ENCODE measurements at places on chromosomes 7 and 10.

- DNase-seq = no peak
These were observed 57.1 kb upstream of the IGFBP3 start for GRCh38 chr7:45978010-45978681.

GRCh38 chr7:83441-83840, 108.9 kb upstream of the FAM20C start:
- DNase-seq = no peak

GRCh38 chr7:70580161-70580560, 551.8 kb upstream of the GALNT17 start:
- no peak for DNase-seq

DNA sequence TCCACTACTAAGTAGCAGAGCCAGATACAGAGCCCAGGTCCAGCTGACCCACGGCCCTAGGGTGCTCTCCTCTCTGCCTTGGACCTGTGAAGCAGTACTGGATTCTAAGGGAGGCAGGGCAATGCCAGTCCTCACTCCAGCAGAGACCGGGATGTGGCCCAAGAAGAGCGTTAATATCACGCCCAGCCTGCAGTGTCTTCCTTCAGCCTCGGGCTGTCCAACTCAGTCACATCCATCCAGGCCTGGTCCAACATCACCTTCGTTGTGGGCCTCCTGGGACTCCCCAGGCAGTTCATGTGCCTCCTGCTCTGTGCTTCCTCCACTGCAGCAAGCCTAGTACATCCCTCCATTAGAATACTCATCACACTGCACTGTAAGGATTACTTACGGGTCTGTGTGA, 114.5 kb downstream of the GRID1 start:
- DNase-seq = no peak

DNA sequence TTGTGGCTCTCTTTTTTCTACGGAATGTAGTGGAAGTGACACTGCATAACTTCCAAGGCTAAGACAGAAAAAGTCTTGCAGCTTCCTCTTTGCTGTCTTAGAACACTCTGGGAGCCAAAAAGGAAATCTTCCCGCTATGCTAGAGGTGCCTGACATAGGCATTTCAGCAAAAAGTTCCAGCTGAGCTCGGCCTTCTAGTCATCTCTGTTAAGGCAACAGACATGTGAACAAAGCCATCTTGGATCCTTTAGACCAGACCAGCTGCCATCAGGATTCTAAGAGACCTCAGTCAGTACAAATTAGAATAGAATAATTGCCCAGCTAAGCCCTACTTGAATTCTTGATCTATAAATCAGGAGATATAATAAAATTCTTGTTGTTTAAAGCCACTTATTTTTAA, 16.3 kb upstream of the COL1A2 start:
- DNase-seq = no peak

DNA sequence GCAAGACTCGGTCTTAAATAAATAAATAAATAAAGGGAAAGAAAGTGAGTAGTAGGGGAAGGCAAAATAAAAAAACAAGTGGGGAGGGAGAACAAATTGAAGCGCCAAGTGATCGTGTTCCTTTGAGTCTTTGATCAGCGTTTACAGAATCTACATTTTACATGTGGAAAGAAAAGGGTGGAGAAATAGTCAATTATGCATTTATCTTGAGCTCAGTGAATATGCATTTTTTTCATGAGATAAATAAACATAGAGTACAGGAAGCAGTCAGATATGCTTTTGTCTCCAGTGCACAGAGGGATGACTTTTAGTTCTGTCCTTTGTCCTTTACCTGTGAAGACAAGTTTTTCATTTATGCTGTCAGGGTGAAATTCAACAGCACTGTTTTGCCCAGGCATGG, 6.1 kb upstream of the GUSB start:
- DNase-seq = no peak

- DNase-seq = no peak
These were observed 201.8 kb downstream of the DYNC1I1 start for GRCh38 chr7:95974108-95974507.

DNA sequence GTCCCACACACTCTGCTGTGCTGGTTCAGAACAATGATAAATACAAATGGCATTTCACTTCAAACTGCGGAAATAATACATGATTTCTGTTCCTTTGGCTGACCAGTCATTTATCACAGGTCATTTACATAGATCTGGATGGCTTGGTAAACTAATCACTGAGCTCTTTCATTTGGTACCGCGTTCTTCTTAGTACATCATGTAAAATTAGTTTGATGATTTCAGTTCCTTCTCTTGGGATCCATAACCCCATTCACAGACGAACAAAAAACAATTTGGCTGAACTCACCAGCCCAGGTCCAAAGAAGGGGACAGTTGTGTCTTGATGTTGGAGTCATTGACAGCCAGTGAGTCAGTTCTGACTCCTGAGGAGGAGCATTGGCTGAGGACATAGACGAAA, 689.8 kb downstream of the INHBA start:
- no peak for DNase-seq

- DNase-seq = no peak
These were observed 111.3 kb upstream of the DNAJB12 start for GRCh38 chr10:72466018-72466417.

- no peak for DNase-seq
These were observed 392.5 kb downstream of the NRG3 start for GRCh38 chr10:82267465-82267864.

DNA sequence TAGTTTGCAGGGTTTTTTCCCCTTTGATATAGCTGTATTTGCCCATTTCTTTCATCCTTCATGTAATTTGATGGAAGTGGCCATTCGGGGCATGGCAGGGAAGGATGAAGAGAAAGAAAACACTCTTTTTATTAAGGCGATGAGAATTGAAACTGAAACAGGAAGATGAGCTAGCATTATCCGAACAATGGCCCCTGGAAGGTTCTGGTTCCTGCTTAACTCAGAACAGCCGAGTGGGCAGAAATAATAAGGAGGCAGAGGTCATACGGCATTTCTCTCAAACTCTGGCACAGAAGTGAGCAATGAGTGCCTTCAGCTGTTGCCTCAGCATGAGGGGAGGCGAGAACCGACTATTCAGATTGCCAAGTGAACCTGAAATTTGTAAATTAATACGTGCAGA, 113.2 kb upstream of the MYO3A start:
- DNase-seq = no peak

GRCh38 chr10:95423164-95424005, 132.6 kb upstream of the PDLIM1 start:
- DNase-seq = no peak

- DNase-seq = no peak
These were observed 435.5 kb downstream of the CALN1 start for GRCh38 chr7:71976645-71977044.

DNA sequence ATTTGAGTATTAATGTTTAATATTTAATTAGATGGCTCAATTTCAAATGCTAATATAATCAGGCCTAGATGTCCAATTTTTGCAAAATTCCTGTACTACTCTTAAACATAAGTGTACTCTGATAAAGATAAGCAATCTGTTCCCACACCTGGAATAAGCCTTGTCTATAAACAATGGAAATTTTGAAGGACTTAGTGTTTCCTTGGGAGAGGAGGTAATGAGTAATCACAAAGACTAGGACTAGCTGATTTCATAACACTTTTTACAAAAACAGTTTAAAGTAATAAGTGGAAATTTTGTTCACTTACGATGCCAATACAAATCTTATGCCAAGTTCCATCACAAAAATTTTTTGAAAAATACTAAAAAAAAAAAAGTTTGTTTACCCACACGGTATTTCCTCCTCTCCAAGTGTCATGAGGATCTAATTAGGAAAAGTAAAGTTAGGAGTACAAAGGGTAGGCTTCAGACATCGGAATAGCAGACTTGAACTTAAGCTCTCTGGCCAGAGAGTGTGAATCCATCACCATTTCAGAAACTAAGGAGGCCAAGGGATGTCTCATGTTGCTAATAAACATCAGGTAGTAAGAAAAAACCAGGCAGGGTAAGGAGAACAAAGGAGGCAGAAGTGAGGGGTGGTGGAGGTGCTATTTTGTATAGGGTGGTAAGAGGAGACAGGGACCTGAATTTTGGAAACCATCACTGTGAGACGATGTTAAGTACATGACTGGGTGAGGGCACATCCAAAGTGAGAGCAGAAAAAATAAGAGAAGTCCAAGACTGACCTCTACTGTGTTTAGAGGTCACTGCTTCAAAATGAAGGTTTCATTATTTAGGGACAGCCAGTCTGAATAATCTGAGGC, 61.3 kb downstream of the RAPGEF5 start:
- DNase-seq = no peak

GRCh38 chr7:95682913-95683312, 86.6 kb upstream of the PDK4 start:
- DNase-seq = no peak

GRCh38 chr7:39407723-39408122, 158.5 kb upstream of the YAE1 start:
- no peak for DNase-seq

DNA sequence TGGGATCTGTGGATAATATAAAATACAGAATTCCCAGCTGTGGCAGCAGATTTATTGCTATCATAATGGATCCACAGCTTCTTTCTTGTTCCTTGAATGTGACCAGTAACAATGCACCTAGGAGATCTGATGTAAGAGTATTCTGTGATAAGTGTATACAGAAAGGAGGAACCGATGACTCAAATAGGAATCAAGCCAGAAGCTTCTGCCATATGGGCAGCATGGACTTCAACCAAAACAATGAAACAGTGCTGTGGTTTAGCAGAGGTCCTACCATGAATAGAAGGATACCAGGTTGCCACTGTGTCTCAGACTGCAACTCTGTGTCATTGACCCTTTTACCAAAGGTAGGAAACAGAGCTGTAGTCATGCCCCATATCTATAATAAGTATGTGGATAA, 81.8 kb downstream of the PTPRZ1 start:
- no peak for DNase-seq

GRCh38 chr7:16178585-16178984, 242.8 kb downstream of the CRPPA start:
- DNase-seq = no peak

DNA sequence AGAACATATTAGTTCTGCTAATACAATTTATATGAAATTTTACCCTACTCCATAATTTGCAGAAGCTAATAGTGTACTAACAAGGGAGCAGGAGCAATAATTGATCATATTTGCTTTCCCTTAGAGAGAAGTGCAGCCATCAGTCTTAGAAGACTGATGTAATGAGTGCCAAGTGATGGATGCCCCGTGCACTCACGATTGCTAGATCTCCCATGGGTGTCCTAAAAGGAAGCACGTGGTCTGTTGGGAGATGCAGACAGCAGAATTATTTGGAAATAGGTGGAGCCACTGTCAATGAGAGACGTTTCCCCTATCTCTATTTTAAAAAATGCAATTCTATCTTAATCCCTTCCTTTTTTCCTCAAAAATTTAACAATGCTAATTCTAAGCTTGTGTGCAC, 772.2 kb upstream of the C7orf33 start:
- no peak for DNase-seq

DNA sequence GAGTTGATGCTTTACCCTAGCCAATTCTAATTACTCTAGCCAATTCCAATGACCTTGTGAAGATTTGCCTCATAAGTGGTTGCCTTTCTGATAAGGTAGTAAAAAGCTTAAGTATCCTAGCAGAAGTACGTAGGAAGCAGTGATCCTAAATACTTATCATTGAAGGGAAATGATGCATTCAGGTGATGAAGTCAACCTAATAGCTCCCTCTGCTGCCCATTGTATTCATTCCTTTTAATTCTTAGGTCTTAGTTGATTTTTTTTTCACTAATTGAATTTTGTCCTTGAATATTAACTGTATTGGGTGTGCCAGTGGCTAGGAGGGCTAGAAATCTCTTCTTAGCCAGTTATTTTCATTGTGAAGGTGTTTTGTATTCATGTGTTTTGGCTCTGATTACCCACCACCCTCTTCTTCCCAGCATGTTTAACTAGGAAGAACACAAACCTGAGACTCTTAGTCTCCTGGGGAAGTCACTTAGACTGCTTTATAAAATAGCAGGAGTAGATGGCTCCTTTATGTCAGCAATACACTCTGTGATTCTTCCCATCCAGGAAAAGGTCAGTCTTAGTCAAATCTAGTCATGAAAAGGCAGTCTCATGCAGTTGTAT, 46.3 kb downstream of the PLEKHA8 start:
- DNase-seq = no peak

DNA sequence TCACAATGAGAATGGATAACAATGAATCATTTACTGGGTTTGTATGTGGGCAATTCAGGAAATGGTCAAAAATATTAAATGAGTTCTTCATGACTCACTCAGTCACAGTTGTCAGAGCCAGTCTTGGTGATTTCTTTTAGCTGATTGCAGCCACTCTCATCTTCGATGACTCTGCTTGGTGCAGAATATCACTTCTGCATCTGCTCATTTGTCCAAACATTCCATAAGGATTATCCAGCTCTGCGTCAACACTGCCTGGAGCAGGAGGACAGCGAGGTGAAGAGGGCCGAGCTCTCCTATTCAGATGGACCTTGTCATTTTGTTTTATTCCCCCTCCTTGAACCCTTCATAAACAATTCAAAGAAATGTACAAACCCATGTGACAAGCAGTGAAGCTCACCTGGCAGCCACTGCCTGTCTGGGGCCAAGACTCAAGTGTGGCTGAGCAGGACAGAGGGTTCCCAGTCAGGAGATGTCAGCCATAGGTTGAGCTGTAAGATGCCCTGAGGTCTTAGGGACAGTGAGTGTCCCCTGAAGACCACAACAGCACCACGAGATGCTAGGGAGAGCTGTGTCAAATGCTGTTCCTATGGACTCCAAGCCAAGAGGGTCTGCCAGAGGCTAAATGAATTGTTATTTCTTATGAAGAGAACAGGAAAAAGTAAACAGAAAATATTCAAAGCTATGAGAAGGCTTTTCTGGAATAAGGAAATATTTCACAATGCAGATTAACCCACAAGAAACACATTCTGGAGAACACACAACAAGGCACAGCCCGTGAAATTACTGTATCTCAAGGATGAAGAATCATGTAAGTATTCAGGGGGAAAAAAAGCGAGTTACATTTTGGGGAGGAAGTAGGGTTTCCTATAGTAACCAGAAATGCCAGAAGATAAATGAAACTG, 33.1 kb upstream of the EGFR start:
- DNase-seq = no peak

DNA sequence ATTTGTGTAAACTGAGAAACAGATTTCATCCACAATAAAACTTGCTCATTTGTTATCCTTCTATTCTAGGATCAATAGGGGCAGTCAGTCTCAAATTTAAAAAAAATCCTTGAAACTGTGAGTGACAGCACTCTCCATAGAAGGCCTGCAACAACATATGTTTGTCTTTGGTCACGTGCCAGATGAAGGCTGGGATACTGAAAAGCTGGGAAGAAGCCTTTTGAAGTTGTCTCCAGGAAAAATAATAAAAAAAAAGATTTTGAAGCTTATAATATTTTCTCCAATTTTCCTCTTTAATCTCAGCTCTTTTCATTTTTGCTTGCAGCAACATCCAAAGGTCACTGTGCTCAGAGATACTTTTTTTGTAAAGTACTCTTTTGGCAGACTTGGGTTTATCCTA, 128.6 kb upstream of the SLC26A5 start:
- no peak for DNase-seq

DNA sequence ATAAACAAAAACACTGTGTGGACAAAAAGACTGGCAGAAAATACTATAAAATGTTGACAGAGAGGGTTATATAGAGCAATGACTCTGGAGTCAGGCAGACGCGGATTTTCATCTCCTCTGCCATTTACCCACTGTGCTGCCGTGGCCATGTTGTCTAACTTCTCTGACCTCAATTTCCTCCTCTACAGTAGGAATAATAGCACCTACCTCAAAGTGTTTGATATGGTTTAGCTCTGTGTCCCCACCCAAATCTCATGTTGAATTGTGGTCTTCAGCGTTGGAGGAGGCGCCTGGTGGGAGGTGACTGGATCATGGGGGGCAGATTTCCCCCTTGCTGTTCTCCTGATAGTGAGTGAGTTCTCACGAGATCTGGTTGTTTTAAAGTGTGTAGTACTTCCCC, 78.2 kb upstream of the CALN1 start:
- DNase-seq = no peak

GRCh38 chr10:22623633-22624253, 90.6 kb downstream of the PIP4K2A start:
- no peak for DNase-seq

Measured in esophagus squamous epithelium (tissue), 5 donors.